ENCODE measurements at places on chromosomes 6 and 20. TPM values are rescaled to one million over a fixed set of nuclear protein-coding genes. Genes with fewer than 3 reads are reported as not detected.

- no peaks in the 10 kb centered on the region for H3K36me3 ChIP-seq
- no peak overlapping the region for H3K4me3 ChIP-seq
- H3K27me3 ChIP-seq = no peaks in the 10 kb centered on the region
- peaks cover 3% of the 10 kb centered on the region for H3K4me1 ChIP-seq
Measured at GRCh38 chr6:11271228-11272020, 39.0 kb upstream of the NEDD9 start.

DNA sequence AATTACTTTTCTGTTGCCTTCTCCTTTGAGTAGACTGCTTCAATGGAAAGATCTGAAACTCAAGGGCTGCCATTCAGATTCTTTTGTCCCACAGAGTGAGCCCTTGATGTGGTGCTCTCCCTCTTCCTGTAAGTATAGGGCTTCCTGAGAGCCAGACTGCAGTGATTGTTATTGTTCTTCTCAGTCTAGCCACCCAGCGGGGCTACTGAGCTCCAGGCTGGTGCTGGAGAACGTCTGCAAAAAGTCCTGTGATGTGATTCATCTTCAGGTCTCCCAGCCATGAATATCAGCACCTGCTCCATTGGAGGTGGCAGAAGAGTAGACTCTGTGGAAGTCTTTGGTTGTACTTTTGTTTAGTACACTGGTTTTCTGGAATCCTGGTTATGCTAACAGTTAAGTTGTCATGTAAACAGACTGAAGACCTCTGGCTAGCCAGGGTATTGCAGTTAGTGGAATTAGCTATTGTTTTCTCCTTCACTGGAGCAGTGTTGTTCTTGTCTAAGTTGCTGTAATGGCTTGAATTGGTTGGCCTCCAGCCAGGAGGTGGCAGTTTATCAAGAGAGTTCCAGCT lies 240.9 kb downstream of the COL12A1 start:
- H3K4me1 ChIP-seq = no peaks in the 10 kb centered on the region
- no peak overlapping the region for H3K27ac ChIP-seq

- no peak overlapping the region for H3K4me3 ChIP-seq
- H3K27me3 ChIP-seq = no peaks in the 10 kb centered on the region
- H3K27ac ChIP-seq = no peak overlapping the region
- DNase-seq = no peak
- no peaks in the 10 kb centered on the region for H3K4me1 ChIP-seq
Measured at GRCh38 chr6:24840187-24840586, 41.5 kb upstream of the ARMH2 start.

Gene WFDC2
- total RNA-seq = 32.5 TPM

Gene TMEM200A
- 3.6 TPM for total RNA-seq

Gene SMOC2
- 102 TPM for total RNA-seq

- no peaks in the 10 kb centered on the region for H3K4me1 ChIP-seq
- H3K36me3 ChIP-seq = no peaks in the 10 kb centered on the region
- no peak for DNase-seq
- no peak overlapping the region for H3K4me3 ChIP-seq
- no peaks in the 10 kb centered on the region for H3K27me3 ChIP-seq
Measured at GRCh38 chr6:10595731-10596664, 74.8 kb downstream of the GCNT2 start.

Gene MANEA
- 1.9 TPM for total RNA-seq

Gene OR12D3
- not detected for total RNA-seq
